CD8-positive, alpha-beta T cell (primary cell): ENCODE measurements at places on chromosomes 3 and 15.

DNA sequence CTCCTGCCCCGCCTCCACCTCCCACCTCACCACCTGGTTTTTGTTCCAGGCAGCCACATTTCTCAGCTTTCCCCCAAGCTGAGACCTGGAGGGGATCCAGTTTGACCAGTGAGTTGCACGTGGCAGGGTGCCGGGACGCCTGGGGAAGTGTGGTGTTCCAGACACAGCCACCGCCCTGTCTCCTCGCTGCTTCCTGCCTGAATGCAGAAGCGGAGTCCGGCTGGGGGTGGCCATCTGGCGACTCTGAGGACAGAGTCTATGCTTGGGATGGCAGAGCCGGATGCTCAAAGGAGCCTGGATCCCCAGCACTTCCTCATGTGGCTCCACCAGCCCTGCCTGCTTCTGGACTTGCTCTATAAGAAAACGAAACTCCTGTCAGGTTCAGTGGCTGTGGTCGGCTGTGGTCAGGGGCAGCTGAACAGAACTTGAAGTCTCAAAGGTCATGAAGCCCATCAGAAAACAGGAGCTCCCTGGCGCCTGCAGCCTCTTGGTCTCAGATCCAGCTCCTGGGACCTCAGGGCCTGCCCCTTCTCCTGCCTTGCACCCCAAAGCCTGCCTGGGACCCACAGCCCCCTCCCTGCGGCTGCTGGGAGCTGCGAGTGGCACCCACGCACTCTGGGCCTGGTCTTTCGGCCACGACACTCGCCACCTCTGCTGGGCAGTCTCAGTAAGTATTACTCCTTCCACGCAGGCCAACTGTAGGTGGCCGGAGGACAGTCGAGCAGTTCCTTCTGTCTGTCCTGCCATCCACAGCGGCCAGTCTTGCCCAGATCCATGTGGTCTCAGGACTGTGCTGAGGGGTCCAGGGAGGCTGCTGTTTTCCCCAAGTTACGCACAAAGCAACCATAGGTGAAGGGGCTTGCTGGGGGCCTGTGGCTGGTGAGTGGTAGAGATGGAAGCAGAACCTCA is 112.8 kb upstream of the MEF2A start:
- no peak for DNase-seq

GRCh38 chr15:41554915-41555314 is 4.1 kb upstream of the TYRO3 start:
- DNase-seq, result no peak

DNA sequence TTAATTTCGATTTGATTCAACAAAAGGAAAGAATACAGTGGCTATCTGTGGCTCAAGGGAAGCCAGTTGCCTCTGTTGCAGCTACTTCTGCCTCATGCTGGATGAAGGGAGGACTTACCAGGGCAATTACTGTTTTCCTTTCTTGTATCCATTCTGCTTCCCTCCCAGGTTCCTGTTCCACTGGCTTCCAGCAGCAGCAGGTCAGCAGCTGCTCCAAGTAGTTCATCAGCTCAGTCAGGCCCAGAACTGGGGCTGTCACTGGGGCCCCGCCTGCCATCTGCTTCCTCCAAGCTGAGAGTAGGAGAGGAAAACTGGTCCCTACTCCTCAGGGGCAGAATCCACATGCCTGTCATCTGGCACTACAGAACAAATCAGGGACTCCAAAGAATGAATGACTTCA is 48.6 kb upstream of the ULK4 start:
- DNase-seq, result no peak

GRCh38 chr3:161314836-161315395 is 56.4 kb downstream of the SPTSSB start:
- DNase-seq, result no peak

- no peak for DNase-seq
Observed at GRCh38 chr3:73801444-73801843, 176.7 kb upstream of the PDZRN3 start.

- no peak for DNase-seq
Observed at GRCh38 chr3:179156775-179157174, 8.6 kb downstream of the PIK3CA start.

GRCh38 chr3:31831591-31831990 is 149.5 kb downstream of the OSBPL10 start:
- no peak for DNase-seq
